ENCODE measurements at places on chromosomes 4 and X.

DNA sequence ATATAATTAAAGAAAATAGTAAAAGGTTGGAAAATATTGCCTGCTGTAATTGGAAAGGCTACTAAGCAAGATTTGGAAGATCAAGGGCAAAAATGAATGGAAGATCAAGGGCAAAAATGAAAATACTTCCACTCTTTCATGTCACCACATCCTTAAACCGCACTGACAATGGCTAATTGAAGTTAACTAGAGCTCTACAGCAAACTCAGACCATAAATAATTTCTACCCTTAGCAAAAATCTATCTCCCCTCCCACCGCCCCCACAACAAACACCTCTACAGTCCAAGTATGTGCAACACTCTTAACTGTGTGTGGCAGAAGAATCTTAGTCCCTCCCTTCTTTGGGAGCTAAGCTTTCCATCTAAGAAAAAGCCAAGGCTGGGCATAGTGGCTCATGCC, 27.1 kb downstream of the ATP11C start:
- DNase-seq = no peak

DNA sequence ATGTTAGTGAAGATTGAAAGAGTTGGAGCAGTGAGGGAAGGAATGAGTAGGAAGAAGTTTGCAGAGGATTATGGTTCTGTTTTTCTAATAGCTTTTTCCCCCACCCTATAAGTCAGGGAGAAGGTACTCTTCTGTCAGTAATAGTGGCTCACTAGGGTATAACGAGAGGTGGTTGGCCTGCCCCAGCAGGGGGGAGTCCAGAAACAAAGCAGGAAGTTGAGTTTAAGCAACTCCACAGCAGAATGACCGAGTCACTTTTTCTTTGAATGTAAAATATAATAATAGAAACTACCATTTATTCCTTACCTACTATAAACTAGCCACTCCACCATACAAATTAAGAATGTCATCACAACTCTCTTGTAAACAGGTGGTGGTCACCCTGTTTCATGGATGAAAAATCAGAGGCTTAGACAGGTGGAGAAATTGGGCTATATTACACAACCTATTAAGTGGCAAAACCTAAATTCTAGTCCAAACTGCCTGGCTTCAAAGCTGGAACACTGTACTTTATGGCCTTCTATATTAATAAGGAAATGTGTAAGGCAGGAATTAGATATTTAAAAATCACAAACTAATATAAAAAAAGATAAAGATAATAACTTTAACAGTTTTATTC, 21.9 kb downstream of the AP1AR start:
- DNase-seq = no peak

GRCh38 chr4:159538556-159538955, 435.7 kb downstream of the RAPGEF2 start:
- DNase-seq = no peak

DNA sequence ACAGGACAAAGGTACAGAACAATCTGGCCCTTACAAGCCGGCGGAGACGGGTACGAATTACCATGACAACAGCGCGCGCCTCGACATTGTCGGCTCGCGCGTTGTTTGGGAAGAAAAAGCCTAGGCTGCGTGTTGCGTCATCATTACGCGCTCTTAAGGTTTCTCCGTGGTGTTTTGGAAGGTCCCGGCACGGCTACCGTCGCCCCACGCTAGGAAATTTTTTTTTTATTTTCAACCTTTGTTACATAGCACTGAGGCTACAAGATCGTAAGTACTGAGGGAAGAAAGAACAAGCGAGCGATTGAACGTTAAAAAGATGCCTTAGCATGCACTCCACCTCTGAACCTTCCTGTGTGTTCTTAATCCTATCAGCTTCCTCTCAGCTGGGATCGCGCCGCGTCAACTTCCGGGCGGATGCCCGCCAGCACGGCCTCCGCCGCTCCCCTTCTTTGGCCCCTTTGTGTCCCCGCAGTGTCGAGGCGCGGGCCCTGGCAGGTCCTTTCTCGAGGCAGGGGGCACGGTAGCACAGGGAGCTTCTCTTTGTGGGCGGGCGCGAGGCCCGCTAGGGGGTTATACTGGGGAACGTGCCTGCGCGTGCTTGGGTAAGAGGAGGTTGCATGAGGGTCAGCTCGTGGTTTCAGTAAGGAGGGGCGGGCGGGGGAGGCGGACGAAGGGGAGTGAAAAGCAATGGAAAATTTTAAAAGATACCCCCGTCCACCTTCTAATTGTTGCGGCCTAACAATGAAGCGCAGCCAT, at the start of gene SMARCAD1:
SMARCAD1 (plus strand) TSS at position 397 of the 756 bp plus-strand sequence. CDS start 530 bp downstream, outside the sequence.
- DNase-seq = peak; percentile 89

DNA sequence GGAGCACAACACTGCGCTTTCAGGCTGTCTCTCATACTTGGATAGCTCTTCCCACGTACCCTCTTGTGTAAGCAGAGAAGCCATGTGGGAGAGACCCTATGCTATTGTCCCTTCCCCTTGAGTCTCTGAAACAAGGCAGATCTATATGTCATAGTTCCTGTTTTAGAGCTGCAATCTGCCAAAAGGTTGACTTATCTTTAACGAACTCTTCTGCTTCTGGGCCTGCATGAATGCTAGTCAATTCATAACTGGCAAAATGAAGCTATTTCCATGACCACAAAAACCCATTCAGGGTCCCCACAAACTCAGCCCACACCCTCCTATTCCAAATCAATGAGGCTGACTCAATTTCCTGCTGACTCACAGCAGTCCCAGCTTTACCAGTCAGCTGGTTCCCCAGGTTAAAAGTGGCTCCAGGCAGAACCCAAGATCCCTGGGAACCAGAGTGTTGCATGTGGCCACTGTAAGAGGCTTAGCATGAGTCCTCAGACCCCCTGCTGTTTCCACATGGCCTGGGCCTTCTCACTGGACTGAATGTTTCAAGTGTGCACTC, 25.3 kb upstream of the SOD3 start:
- DNase-seq = no peak

Data from CD4-positive, alpha-beta T cell treated with Interferon alpha-2 for 1 hour (primary cell).